Stimulated activated CD4-positive, alpha-beta T cell treated with anti-CD3 and anti-CD28 coated beads, Interleukin-4, amount 100 ng/mL, for 48 hours (primary cell): ENCODE measurements at places on chromosomes 2 and 18.
A peak's percentile ranks its signal among the peaks of the same experiment; 100 is the strongest.

GRCh38 chr2:199392363-199392762, 65.4 kb downstream of the SATB2 start:
- no peak for DNase-seq

DNA sequence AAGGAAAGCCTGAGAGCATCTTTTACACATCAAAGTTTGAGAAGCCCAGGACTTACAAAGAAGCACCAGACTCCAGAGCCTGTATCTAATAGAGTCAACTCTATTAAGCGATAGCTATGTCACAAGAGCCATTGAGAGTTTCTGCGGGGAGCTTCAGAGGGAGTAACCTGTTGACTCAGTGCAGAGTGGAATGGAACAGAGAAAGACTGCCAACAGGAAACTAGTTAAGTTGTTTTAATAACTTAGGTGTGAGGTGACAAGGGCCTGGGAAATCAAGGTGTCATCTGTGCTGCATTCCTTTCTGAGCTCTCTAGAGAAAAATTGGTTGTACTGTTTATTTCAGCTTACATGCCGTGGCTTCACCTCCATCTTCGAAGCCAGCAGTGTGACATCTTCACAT, 513.8 kb upstream of the POU3F3 start:
- no peak for DNase-seq

DNA sequence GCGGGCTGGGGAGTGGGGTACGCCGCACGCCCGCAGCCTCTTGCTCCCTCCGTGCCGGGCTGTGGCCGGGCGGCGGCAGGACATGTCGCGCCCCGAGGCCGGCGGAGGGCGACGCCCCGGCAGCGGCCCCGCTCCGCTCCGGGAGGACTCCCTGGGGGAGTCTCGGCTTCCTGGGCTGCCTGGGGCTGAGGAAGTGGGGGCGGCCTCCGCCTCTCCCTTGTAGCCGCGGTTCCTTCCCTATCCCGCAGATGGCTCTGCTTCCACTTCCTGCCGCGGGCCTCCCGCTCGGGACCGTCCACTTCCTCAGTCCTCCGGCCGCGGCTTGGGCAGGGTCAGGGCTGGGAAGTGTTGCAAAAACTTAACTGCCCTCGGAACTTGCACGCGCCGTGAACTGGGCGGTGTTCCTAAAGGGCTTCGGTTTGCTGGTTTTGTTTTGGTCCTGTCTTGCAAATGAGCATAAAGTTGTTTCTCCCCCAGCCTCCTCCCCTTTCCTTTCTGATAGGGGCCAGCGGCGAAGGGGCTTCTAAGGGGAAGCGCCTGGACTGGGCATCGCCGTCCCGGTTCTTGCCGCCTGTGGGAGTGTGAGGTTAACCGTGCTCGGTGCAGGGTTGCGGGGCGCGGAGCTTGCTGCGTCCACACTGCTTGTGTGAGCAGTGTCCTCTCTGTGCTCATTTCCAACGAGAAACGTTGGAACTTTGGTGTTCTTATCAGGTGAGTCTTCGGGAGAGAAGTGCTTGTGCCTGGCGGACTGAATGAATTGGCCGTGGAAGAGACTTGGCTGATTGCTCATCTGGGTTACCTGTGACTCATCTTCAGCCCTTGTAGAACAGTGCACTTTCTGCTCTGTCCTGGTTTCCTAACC, 600 bp downstream of the RALB start:
- peak; percentile 25 for DNase-seq

DNA sequence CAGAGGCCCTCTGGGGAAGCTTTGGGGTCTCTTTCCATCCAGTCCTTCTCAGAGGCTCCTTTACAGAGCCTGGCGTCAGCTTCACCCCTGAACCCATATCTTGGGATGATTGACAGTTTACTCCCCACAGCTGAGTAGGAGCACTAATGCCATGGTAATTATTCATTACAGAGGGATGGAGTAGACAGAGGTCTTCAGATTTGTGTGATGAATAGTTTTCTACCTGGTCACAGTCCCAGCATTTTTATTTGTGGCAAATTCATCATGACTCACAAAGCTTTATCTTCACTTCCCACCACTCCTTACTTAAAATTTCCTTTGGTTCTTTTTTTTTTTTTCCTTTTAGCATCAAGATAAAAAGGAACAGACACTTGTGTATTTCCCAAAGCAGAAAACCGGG, 104.2 kb downstream of the CCDC85A start:
- DNase-seq, result no peak
